Activated gamma-delta T cell treated with Interleukin-2 at 50 U/mL for 16 hours (primary cell): ENCODE measurements at places on chromosomes 11 and 22.

- no peak for DNase-seq
These were observed 41.7 kb downstream of the IRAG1 start for GRCh38 chr11:10651656-10652361.

- no peak for DNase-seq
These were observed 1.9 kb upstream of the PTGDR2 start for GRCh38 chr11:60857378-60858232.

GRCh38 chr11:129267716-129268115 lies 75.6 kb upstream of the ARHGAP32 start:
- no peak for DNase-seq

GRCh38 chr22:47804281-47804680 lies 1041.8 kb downstream of the TBC1D22A start:
- no peak for DNase-seq

GRCh38 chr11:2837096-2837601 lies 48.4 kb downstream of the CDKN1C start:
- no peak for DNase-seq

DNA sequence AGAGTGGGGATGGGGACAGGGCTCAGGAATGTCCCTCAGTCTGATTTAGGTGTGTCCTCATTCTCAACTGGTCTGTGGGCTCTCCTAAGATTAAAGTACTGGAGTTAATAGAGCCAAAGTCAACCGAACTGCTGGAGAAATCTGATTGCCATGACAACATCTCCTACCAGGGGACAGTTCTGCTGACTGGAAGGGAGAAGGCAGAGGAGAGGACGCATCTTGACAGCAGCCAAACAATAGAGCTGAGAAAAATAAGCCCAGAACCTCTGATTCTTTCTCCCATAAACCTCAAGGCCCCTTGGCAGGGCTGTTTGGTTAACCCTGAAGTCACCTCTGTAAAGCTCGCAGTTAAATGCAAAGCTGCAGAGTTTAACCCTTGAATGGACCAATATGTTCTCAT lies 2.8 kb downstream of the KCTD14 start:
- DNase-seq: no peak

- DNase-seq: no peak
These were observed 36.9 kb upstream of the POLA2 start for GRCh38 chr11:65224930-65225278.

DNA sequence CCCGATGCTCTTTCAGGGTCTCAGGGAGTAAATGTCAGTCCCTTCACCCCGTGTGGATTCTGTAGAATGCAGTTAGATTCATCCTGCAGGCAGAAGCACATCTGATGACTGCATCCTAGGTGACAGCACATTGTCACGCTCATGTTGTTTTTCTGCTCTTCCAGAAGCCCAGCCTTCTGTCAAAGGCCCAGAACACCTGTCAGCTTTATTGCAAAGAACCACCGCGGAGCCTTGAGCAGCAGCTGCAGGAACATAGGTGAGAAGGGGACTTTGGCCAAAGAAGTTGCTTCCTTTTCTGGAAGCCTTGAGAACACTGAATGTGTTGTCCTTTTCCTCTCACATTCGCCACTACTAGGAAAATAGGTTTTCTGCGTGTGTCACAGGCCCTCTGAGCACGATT lies 43.7 kb downstream of the PPP2R1B start:
- DNase-seq: no peak

DNA sequence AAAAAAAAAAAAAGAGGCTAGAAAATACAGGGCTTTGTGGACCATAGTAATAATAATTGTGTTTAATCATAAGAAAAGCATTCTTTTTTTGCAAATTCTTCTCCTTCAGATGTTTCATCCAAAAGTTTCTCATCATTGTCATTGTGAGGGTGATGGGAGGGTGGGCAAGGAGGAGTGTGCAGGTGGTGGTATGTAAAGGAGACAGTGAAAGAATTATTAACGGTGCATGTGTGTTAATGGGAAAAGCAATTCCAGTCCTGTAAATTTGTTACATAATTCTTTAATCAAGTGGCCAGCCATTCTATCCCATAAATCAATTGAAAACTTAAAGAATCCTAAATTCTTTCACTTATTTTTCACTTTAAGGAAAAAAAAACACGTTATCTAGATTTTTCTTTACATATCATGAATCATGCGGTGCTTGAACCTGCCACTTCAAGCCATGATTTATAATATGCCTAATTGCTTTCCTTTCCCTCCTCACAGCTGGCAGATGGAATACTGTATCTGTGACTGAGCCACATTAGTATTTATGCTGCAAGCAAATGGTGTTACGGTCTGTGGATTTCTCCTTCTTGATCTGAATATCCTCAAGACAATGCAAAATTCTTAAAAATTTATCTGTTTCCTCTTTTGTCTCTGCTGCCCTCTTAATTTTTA lies 318.5 kb downstream of the JRKL start:
- DNase-seq: no peak

DNA sequence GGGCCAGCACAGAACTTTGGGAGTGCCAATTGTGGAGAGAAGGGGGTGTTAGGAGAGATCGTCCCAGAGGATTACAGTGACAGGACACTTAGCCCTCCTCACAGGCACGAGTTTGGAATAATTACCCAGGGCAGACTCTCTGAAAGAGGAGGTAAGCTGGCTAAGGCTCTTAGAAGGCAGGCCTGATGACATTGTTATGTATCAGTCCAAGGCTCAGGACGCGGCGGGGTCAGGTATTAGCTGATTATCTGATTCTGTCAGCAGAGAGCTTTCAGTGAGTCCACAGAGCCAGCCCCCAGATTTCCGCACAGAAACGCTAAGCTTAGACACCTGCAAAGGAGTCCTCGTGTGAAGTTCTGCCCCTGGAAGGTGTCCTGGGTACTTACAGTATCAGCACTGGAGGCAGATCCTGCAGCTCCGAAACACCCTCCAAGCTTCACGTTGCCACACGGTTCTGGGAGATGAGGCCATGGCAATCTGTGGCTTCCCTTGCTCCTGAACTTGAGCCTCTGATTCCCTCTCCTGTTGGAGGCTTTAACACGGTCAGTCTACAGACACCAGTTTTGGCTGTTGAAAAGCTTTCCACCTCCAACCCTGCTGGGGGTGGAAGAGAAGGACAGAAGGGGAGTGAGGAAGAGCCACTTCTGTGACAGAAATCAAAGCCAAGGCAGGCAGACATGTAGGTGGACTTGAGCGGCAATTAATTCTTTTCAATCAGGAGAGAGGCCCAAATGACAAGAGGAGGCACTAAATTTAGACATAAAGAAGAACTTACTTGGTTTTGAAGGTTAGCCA lies 123.6 kb upstream of the CADM1 start:
- no peak for DNase-seq

DNA sequence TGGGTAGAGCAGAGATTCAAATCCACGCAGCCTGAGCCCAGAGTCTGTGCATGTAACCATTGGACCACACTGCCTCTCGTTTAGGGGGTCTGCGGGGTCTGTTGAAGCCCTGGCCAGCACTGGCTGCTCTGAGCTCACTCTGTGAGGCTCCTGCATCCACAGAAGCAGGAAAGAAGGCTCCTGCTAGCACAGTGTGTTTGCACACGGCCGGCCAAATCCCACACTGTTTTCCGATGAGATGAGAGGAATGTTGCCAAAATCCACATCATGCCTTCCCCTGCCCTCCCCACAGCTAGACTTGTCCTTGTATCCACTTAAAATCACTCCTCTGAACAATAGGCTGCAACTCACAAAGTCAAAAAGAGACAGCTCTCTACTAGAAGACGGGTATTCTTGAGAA lies 10.6 kb upstream of the SLC22A12 start:
- no peak for DNase-seq

DNA sequence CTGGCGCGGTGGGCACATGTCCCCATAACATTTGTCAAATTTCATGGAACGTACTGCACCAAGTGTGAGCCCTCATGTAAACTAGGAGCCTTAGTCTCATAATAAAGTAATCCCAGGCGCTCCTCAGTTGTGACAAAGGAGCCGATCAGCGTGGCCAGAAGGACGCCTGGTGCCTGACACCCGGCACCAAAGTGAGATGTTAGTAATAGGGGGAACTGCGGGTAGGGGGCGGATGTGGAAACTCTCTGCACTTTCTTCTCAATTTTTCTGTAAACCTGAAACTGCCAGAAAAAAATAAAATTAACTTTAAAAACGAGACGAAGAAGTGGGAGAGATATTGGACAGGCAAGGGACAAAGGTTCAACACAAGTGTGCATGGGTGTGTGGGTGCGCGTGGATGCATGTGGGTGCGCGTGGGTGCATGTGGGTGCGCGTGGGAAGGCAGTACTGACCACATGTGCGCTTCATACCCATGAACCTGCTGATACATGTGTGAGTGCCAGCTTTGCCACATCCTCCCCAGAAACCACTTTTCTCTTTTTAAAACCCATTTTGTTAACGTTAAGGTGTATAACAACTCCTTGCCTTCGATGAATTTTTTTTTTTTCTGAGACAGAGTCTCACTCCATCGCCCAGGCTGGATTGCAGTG lies 55.4 kb upstream of the LINC01488 start:
- DNase-seq: no peak

GRCh38 chr11:114738954-114739353 lies 60.6 kb downstream of the NXPE2 start:
- peak; percentile 15 for DNase-seq

DNA sequence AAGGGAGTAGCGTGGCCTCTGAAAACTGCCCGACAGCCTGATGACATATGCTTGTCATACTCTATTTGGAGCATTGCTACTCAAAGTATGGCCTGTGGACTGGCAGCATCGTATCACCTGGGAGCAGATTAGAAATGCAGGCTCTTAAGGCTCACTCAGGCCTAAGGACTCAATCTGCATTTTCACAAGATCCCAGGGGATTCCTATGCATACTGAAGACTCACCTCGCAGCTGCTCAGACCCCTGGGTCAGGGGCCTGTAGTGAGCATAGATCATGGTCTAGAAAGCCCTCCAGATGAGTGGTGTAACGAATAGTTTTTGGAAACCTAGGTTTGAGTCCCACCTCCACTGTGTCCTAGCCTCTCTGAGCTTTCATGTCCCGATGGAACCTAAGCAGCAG lies 126.3 kb downstream of the FEZ1 start:
- no peak for DNase-seq

- no peak for DNase-seq
These were observed 1.1 kb downstream of the CBX6 start for GRCh38 chr22:38870791-38871359.

DNA sequence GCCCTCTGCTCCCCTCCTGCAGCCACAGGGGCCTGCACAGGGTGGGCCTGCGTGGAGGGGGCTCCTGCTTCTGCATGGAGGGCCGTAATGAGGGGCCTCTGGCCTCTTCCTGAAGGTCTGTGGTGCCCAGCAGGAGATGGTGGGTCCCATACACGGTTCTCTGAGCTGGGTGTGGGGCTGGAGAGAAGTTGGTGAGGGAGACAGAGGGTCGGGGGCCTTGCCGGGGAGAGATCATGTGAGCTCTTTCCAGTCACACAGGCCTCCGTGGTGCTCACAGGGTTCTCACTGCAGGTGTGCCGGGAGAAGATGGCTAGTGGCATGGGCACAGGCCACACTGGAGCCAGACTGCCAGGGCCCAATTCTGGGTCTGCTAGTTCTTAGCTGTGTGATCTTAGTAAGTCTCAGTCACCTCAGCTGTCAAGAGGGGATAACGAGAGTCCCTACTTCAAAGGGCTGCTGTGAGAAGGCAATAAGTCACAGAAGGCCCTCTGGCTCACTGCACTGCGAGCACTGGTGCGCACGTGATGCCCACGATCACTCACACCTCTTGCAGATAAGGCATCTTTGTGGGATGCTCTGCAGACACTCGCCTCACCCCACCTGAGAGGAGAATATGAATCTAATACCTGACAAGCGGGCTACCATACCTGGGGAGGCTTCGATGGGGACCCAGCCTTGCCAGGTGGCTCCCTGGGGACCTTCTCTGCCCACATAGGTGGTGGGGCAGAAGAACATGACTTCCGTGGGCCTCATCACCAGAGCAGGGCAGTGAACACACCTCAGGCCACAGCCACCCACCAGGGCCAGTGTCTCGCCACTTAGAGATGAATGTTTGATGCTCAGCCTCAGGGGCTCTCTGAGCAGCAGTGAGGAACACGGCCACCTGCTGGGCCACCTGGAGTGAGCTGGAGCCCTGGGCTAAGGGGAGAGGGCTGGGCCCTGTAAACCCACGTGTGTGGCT lies 14.5 kb downstream of the KCNC1 start:
- DNase-seq: no peak

- DNase-seq: no peak
These were observed 1.9 kb downstream of the CD151 start for GRCh38 chr11:834371-835316.

DNA sequence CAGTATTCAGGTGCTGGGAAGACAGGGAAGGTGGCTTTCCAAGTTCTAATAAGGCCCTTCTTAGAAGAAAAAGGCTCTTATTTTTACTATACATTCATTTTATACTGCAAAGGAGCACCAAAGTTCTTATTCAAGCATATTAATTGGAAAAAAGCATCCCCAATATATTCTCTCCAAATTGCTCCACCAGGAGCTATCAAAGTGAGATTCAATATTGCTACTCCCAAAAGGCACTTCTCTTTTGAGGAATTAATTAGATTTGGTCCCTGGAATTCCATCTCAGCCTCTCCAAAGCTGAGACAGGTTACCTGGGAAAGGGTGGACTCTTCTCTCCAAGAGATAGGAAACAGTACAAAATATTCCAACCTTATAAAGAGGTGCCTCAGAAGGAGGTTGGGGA lies 134.1 kb downstream of the LARGE1 start:
- no peak for DNase-seq

DNA sequence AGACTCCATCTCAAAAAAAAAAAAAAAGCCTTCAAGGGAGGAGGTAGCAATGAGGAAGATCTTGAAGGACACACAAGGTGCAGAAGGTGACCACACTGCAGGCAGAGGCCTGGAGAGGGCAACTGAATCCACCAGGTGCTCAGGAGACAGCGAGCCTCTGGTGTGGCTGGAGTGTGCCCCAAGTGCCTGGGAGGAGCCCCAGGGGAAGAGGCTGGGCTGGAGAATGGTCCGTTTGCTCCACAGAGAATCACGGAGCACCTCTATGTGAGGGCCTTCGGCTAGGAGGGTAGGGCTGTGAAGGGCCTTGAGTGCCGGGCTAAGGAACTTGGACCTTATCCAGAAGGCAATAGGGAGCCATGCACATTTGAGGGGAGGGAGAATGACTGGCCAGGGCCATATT lies 50.3 kb downstream of the ARRB1 start:
- no peak for DNase-seq

DNA sequence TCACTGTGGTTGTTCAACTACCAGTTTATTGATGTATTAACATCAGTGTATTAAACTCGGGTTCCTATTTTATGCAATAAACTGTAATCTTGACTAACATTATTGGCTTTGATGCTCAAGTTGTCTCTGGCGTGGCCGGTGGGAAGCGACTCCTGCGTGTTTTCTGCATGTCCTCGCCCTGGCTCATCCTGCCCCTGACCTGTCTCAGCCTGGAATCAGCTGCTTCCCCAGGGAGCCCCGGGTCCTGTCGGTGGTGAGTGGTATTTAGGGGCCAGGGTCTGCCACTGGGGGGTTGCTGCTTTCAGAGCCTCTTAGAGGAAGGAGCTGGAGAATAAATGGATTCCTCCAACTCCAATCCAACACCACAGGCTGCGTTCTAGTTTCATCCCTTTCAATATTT lies 22.5 kb downstream of the IFITM10 start:
- no peak for DNase-seq

GRCh38 chr22:36332623-36333332 lies 55.0 kb downstream of the MYH9 start:
- peak; percentile 55 for DNase-seq
